Fibroblast of skin of left biceps (primary cell): ENCODE measurements at places on chromosomes 12 and 14.

DNA sequence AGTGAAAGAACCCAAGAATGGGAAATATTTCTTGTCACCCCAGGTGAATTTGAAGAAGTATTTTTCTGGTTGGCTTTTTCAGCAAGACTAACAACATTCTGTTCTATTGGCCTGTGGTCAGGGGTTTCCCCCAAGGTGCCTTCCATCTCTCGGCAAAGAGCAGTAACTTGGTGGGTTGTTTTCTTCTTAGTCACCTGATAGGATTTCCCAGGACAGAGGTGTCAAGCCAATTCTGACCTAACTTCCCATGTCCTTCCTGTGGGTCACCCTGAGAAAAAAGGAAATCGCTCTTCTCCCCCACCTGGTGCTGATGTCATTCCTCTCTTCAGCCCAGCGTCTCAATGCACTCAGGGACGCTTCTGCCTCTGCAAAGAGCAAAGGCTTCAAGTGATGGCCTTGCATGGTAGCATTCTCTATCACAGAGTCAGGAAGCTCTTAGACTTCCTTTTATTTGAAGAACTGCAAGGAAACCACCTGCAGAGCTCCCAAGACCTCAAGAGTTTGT is 16.1 kb upstream of the IFNG start:
- DNase-seq, result no peak

DNA sequence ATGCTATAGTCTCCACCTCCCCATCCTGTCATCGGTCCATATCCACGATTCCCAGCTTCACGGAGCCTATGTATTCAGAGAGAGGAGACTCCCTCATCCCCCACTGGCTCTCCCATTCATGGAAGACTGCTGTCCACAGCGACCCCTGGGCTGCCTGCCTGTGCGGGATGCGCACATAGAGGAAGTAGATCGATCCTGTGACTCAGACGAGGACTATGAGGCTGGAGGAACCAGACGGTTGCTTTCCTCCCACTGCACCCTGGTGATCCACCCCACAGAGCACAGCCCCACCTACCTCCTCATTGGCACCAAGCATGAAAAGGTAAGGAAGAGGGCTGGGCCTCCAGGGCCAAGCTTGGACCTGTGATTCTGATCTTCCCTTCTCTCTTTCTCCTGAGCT is 24.4 kb downstream of the PIGH start:
- DNase-seq, result no peak

- no peak for DNase-seq
Measured at GRCh38 chr12:25695574-25695973, 142.5 kb upstream of the LMNTD1 start.

DNA sequence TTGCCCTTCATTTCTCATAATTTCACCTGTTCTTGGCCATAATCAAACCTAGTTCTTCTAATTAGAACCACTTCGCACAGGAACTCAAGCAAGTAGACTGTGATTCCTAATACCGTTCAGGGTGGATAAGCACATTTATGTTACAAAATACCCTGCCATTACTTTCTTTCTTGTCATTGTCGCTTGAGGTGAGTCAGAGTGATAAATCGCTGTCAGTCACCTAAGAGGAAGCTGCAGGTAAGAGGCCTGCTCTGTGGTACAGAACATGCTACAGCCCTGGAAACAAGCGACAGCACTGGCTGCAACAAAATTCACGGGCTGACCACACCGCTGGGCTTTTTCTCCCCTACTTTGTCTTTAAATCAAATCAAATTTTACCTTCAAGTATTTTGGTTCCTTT is 218.2 kb downstream of the ANO6 start:
- DNase-seq, result no peak

GRCh38 chr12:29102741-29103140 is 46.3 kb upstream of the FAR2 start:
- no peak for DNase-seq

DNA sequence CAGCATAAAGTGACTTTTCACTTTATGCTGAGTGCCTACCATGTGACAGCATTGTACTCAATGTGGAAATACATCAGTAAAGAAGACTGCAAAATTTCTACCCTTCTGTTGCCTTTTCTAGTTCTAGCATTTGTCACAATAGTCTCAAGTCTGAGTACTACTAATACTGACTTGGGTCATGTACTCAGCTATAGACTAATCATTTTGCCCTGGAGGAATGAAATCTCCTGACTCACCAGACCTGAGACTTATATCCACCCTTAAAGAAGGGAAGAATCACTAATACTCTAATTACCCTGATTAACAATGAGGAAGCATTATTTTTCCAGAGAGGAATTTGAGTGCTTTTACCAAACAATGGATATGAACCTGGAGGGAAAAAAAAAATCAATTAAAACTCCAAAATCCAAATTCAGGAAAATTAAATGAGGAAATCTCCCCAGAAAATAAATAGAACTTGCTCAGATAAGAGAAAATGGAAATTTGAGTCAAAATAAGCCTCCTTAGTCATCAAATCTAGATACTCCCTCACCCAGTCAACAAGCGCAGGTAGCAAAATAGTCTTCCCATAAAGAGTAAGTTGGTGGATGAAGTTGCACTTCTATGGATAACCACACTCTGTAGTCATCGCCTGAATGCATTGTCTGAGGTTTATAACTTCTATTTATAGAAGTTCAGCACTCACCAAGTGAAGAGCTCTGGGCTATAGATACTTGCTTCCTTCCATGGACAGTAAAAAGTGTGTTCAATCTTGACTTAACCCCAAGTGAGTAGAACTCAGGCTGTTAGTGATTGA is 386.6 kb downstream of the SYT1 start:
- DNase-seq, result no peak

GRCh38 chr12:45260104-45260815 is 44.4 kb downstream of the ANO6 start:
- no peak for DNase-seq

- DNase-seq, result no peak
Measured at GRCh38 chr12:25853316-25854095, 105.0 kb upstream of the RASSF8 start.

DNA sequence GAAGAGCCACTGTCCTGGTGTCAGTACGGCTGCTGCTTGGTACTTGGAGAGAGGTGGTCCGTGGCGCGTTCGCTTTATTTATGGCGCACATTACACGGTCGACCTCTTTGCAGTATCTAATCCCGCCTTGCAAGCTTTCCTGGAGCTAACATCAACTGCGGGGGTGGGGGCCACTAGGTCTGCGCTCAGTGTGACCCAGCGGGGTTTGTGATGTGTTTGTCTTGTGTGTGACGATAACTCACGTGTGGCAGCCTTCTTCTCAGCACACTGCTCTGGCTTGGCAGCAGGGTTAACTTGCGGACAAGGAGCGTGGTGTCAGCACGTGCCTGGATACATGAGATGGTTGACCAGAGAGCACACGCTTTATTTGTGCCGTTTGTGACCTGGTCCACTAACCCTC is 122.2 kb upstream of the RTL1 start:
- no peak for DNase-seq

DNA sequence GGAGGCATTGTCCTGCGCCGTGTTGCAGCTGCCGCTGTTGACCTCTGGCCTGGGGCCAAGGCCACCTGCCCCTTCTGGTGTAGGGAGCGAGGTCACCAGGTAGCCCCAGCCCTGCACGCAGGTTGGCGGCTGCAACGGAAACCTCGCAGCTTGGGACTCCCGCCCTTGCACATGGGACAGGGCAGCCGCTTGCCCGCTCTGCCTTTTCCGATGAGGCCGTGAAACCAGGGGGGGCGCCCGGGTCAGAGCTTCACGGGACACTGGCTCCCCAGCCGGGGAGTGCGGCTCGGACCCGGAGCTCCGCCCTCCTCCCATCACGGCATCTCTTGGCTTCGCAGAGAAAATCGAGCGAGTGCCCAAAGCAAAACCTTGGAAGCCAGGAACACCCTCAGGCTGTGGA is 25.4 kb downstream of the DNAH10 start:
- DNase-seq, result no peak
